Airway epithelial cell (primary cell): ENCODE measurements at places on chromosomes 11 and 22. TPM values are rescaled to one million over a fixed set of nuclear protein-coding genes. Genes with fewer than 3 reads are reported as not detected.

The TSPAN32 gene
- total RNA-seq = not detected in 2 replicates

The RASSF10 gene
- 6.5 and 8.9 TPM in 2 replicates for total RNA-seq

The EWSR1 gene
- 195 and 260 TPM in 2 replicates for total RNA-seq

The ZNF214 gene
- 0.37 and 0.85 TPM in 2 replicates for total RNA-seq

The OR51B4 gene
- total RNA-seq = not detected in 2 replicates

The CYP2D6 gene
- 0.28 TPM in 1 of 2 replicates, not detected in the other for total RNA-seq

The PACSIN2 gene
- total RNA-seq = 32.7 and 35.9 TPM in 2 replicates

The SAA1 gene
- total RNA-seq = 11.6 and 21.5 TPM in 2 replicates

The CNGA4 gene
- total RNA-seq = not detected in 2 replicates

The CFAP300 gene
- total RNA-seq = 2.4 and 6.1 TPM in 2 replicates

The GRK3 gene
- 1.0 and 2.1 TPM in 2 replicates for total RNA-seq

The TEF gene
- total RNA-seq = 5.4 and 7.6 TPM in 2 replicates

The IFITM1 gene
- 16.4 and 26.9 TPM in 2 replicates for total RNA-seq

The CD3E gene
- not detected in 2 replicates for total RNA-seq

The OR51A2 gene
- total RNA-seq = not detected in 2 replicates

The RTL10 gene
- total RNA-seq = 18.2 and 23.2 TPM in 2 replicates

The MAPK8IP2 gene
- 0.35 and 0.65 TPM in 2 replicates for total RNA-seq

The PDXP gene
- 13.3 and 15.8 TPM in 2 replicates for total RNA-seq

The TECTA gene
- total RNA-seq = 0.05 and 0.07 TPM in 2 replicates

The RFPL3 gene
- not detected in 2 replicates for total RNA-seq

The MPZL3 gene
- 16.5 and 20.0 TPM in 2 replicates for total RNA-seq

The FGF19 gene
- not detected in 2 replicates for total RNA-seq

The CDC42EP2 gene
- total RNA-seq = 6.1 and 9.5 TPM in 2 replicates

The CD3D gene
- total RNA-seq = not detected in 2 replicates

The IL17REL gene
- not detected in 2 replicates for total RNA-seq

The CBLIF gene
- total RNA-seq = not detected in 2 replicates

The CHRM1 gene
- total RNA-seq = not detected in 2 replicates

The DTX4 gene
- total RNA-seq = 4.2 and 5.9 TPM in 2 replicates

The LRRC74B gene
- total RNA-seq = not detected in 2 replicates

The OLFML1 gene
- not detected in 2 replicates for total RNA-seq

The CCDC157 gene
- total RNA-seq = 2.4 and 2.9 TPM in 2 replicates

The TNNT3 gene
- total RNA-seq = 0.71 and 0.98 TPM in 2 replicates
